Esophagus squamous epithelium (tissue), 5 donors: ENCODE measurements at places on chromosomes 5 and 9.

- no peak for DNase-seq
These were observed 89.2 kb upstream of the LMX1B start for GRCh38 chr9:126524353-126525077.

DNA sequence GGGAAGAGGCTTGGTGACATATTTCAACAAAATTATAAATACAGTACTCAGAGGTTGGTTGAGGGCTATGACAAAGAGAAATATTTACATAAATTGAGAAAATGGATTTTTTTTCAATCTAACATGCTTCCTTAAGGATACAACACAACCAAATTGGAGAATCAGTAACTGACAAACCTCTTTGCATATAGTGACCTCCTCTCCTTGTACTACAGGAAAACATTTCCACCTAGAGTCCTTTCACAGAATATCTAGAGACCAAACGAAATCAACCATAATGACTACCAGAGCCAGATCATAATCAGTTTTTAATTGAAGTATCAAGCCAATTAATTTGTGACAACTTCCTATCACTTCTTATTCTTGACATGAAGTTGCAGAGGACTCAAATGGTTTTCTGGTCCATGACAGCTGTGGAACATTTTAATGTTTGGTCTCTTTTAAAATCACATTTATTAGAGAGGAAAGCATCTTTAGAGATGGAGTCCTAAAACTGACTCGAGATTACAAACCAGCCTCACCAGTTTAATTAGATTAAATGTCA, 1636.5 kb upstream of the C9orf72 start:
- DNase-seq, result no peak

DNA sequence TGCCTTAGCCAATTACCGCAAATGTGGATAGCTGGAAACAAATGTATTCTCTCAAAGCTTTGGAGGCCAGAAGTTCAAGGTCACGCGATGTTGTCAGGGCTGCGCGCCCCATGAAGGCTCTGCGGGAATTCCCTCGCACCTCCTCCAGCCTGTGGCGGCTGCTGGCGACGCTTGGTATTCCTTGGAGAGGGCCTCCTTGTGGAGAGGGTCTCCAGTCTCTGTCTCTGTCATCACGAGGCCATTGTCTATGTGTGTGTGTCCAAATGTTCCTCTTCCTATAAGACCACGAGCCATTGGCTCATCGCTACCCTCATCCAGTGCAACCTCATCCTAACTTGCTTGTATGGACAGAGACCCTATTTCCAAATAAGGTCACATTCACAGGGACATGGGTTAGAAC, 97.5 kb downstream of the ANKRD33B start:
- no peak for DNase-seq

DNA sequence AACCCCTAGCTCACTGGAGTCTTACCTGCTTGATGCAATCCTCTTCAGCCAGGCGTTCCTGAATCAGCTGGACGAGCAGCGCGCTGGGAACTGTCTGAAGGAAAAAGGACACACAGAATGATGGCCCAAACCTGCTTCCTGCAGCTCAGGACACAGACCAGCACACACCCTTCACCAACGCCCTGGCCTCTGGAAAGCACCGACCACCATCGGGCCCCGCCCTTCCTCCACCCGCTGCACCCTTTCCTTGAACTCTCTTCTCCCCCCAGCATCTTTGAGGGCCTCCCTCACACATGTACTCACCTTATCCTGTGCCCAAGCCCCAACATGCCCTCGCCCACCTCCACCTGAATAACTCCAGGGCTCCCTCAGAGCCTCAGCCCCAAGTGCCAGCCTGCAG, 23.3 kb downstream of the AK8 start:
- no peak for DNase-seq

DNA sequence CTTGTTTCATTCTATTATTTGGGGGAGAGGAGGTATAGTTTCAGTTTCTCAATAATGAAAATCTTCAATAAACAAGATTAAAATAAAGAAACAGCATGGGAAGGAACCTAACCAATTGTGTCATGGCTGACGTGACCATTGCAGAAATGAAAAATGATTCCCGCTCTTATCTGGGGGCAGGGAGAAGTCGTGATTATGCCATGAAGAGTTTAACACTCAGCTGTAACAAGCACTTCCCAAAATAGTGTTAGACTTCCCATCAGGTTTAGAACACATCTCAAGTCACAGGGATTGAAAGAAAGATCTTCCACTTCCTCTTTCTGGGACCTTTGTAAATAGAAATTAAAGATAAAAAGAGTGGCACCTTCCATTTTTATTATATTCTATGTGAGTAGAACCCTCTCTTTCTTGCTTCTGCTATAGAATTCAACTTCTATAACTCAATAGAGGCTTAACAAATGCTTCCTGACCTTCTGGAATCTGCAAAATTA, 122.2 kb downstream of the TRPM6 start:
- DNase-seq, result no peak

DNA sequence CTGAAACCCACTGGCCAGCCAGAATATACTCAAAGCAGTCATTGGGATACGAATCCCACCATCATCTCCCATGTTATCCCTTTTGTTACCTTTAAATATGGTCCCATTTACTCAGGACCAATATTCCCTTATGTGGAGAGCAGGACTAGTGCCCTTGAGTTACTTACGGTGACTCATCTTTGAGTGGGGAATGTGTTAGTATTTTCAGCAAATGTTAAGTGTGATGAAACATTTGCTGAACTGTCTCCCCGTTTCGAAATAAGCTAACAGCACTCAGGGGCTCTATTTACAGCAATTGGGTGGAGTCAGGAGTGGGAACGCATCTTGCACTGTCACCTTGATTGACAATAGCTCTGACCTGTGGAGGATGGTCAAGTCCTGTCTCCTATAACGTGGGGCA, 67.4 kb downstream of the CTSL start:
- DNase-seq, result no peak

GRCh38 chr5:149969181-149969930, 8.8 kb downstream of the SLC26A2 start:
- DNase-seq, result no peak

DNA sequence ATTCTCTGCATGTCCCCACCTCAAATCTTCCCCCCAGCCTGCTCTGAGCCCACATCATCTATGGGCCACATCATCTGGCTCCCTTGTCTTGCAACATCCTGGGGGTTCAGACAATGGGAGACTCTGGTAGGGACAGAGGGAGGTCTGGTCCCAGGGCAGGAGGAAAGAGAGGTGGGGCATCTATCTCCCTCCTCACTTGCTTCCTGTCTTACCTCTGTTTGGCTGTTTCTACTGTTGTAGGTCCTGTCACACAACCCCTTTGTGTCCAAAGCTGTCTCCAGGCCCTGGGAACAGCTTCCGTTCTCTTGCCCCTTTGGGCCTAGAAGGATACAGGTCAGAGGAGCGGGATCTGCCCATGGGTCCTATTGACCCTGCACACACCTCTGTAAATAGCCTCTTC, 227.2 kb downstream of the NSG2 start:
- no peak for DNase-seq

DNA sequence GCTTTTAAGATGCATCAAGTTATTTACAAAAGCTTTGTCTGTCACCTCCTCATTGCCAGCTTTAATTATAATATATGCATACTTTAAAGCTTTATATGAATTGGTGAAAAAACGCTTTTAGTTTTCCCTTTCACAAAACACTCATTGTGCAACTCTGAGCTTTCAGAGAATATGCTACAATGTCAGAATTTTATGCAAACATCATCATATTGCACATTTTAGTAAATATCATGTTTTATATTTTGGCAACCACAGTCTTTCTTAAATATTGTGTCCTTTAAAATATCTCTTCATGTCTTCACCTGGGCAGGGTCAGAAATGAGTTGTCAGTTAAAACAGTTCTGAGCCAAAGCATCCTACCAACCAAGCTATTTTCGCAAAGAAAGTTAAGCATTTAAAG, 601.1 kb upstream of the RORB start:
- DNase-seq, result no peak

- no peak for DNase-seq
These were observed 33.5 kb downstream of the FAF2 start for GRCh38 chr5:176481711-176482110.

DNA sequence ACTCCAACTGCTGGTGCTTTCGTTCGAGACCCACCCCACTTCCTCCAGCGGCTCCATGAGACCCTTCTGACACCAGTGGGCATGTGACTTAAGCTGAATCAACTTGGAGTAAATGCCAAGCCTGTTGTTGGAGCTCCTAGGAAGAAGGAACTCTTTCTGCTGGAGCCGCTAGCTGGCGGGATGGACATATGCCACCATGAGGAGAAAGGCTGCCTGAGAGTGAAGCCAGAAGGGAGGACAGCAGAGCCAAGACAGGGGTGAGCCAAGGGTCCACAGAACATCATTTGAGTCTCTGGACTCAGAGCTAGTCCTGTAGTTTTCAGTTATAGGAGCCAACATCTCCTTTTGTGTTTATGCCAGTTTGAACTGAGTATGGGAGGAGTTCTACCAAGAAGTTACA, 35.9 kb downstream of the ANXA6 start:
- DNase-seq, result no peak

- DNase-seq, result no peak
These were observed 111.4 kb upstream of the ARRDC3 start for GRCh38 chr5:91494447-91494996.
